SW 1271 (cell line): ENCODE measurements at places on chromosomes 1 and 21.
A peak's percentile ranks its signal among the peaks of the same experiment; 100 is the strongest.

- DNase-seq = no peak
Observed at GRCh38 chr21:42374457-42374856, 8.1 kb upstream of the TFF1 start.

- no peak for DNase-seq
Observed at GRCh38 chr1:36425791-36426190, 24.5 kb downstream of the OSCP1 start.

DNA sequence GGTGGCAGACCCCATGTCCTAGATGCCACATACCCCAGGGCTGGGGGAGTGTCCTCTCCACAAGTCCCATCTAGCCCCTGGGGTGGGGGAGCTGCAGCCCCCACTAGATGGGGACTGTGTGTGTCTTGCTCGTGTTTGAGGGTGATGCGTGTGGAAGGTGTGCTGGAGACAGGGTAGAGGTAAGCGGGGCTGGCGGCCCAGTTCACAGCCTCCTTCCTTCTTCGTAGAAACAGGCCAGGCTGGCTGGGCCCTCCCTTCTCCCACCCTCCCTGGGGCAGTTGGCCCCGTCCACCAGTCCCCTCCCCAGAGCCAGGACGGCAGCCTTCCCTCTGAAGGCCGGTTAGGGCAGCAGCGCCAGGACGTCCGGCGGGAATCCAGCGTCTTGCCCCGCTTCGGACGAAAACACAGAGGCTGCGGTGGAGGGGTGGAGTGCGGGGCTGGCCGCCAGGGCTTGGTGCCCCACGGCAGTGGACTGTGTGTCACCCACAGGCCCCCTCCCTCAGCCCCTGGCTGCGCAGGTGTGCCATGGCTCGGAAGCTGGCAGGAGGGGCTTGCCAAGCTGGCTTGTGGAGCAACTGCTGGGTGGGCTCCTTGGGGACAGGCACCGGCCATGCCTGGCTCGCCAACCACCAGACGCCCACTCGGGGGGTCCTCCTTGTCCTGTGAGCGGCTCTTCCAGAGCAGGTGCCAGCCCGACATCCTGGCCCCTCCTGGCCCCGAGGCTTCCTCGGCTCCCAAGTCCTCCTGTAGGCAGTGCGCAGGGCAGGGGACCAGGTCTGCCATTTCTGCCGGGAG lies 3.6 kb downstream of the PRDM16 start:
- no peak for DNase-seq

GRCh38 chr21:43975469-43976098 lies 36.5 kb upstream of the TRAPPC10 start:
- no peak for DNase-seq

GRCh38 chr21:44845418-44846223 lies 27.8 kb upstream of the SUMO3 start:
- peak; percentile 62 for DNase-seq

- no peak for DNase-seq
Observed at GRCh38 chr1:978069-978834, 3.6 kb downstream of the PERM1 start.

DNA sequence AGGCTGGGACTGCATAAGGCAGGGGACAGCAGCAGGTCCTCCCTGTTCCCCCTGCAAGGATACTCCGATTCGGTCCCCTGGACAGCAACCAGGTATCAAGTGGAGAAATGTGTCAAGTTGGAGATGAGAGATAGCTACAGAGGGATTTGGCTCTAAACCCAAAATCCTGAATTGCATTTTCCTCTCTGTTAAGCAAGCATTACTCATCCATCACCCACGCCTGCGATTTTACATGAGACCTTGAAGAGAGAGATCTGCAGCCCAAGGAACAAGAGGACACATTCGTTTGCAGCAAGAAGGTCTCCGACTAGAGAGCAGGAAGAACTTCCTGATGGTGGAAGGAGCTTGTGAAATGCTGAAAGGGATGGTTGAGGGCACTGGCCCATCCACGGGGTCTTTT lies 21.9 kb downstream of the SYT2 start:
- DNase-seq = no peak

DNA sequence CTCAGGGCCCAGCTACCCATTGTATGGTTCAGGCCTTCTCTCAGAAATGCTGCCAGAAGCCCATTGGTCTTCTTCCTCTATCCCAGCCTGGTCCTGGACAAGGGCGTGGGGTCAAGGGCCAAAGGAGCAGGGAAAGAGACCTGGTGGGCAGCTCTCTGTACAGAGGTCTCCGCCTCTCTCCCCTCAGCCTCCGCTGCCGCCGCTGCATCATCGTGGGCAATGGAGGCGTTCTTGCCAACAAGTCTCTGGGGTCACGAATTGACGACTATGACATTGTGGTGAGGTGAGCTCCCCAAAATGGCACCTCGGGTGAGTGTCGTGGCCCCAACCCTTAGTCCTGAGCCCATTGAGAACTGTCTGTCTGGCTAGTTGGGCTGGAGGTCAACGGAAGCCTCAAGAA lies 34.6 kb upstream of the ARTN start:
- DNase-seq = no peak

GRCh38 chr1:178311164-178311563 lies 185.6 kb downstream of the CLEC20A start:
- DNase-seq = no peak

DNA sequence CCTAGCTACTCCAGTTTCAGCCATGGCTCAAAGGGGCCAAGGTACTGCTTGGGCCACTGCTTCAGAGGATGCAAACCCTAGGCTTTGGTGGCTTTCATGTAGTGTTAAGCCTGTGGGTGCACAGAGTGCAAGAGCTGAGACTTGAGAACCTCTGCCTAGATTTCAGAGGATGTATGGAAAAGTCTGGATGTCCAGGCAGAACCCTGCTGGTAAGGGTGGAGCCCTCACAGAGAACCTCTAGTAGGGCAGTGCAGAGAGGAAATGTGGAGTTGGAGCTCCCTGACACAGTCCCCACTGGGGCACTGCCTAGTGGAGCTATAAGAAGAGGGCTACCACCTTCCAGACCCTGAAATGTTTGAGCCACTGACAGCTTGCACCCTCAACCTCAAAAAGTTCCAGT lies 16.2 kb downstream of the RIIAD1 start:
- no peak for DNase-seq

DNA sequence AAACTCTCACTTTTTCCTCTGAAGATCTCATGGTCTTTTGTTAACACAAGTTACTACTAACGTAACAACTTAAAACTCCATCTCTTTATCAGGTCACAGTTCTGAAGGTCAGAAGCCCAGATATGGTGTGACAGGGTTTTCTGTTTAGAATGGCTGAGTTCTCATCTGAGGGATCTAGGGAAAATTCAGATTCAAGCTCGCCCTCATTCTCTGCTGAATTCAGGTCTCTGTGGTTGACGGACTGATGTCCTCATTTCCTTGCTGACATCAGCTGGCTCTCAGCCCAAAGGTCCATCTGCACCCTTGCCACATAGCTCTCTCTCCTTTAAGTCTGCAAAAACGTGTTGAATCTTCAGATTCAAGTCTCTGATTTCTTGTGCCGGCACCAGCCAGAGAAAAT lies 6.1 kb upstream of the NTPCR start:
- no peak for DNase-seq

- DNase-seq = no peak
Observed at GRCh38 chr1:7980984-7981383, 19.5 kb downstream of the PARK7 start.

DNA sequence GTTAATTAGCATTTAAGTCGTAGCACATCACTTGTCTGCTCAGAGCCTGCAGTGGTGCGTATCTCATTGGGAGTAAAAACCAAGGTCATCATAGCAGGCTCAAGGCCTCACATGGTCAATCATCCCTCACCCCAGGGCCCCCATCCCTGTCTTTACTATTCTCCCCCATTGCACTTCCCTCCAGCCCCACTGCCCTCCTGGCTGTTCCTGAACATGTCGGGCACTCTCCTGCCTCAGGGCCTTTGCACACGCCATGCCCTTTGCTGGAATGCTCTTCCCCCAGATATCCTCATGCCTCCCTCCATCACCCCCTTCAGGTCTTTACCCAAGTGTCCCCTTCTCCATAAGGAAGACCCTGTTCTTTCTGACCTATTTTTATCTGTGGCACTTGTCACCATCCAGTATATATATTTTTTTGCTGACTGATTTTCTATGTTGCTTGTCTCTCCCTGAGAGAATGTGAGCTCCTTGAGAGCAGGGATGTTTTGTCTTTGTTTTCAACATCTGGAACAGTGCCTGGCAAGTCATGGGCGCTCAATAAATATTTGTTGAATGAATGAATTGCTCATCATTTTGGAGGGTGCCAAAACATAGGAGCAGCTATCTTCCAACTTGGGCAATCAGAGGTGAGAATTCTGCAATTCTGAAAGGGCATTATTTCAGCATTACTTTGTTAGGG lies 74.1 kb upstream of the POU3F1 start:
- no peak for DNase-seq

- DNase-seq = no peak
Observed at GRCh38 chr1:40701684-40702083, 10.2 kb downstream of the NFYC start.

- no peak for DNase-seq
Observed at GRCh38 chr1:232550007-232550406, 79.9 kb downstream of the SIPA1L2 start.

DNA sequence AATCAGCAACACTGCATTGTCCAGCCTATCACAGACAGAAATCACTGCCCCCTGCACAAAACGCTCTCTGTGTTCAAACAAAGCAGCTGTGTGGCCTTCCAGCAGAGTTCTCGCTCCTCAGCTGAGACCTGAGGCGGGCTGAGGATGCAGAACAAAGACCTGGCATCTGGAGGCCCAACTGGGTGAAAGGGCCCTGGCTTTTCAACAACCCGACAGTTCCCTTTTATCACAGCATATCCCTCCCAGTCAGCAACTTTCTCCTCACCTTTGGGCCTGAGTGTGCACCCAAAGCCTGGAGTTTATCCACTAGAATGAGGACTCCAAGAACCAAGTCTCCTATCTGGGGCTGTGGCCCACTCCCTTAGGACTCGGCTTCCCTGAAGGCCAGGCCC lies 42.6 kb upstream of the A3GALT2 start:
- no peak for DNase-seq

GRCh38 chr1:8013399-8013798 lies 12.7 kb downstream of the ERRFI1 start:
- no peak for DNase-seq

GRCh38 chr1:168328731-168329364 lies 48.2 kb downstream of the TBX19 start:
- no peak for DNase-seq

GRCh38 chr1:118563981-118564951 lies 379.2 kb upstream of the SPAG17 start:
- no peak for DNase-seq

- DNase-seq = peak; percentile 8
Observed at GRCh38 chr1:28091043-28091781, 2.8 kb upstream of the EYA3 start.

- DNase-seq = no peak
Observed at GRCh38 chr1:93729502-93729901, 47.9 kb upstream of the BCAR3 start.

DNA sequence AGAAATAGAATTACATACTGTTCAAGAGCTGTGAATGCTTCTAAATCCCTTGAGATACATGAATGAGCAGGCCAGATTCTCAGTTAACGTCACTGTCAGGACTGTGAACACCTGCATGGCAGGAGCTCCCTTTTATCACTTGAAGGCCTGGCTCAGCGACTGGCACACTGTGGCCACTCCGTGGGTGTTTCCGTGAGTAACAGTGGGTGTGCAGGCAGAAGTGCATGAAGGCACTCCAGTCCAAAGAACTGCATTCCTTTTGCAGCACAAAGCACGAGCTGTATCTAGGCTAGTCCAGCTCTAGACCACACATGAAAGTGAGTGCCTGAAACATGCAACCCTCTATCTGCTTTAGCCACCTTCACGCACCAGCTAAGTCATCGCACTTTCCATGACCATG lies 9.6 kb upstream of the SIM2 start:
- DNase-seq = no peak
